ENCODE measurements at places on chromosomes 13 and 19.

- DNase-seq = no peak
Observed at GRCh38 chr19:504616-505015, 2.7 kb upstream of the TPGS1 start.

GRCh38 chr13:46620029-46620428 lies 67.1 kb downstream of the LRCH1 start:
- no peak for DNase-seq

DNA sequence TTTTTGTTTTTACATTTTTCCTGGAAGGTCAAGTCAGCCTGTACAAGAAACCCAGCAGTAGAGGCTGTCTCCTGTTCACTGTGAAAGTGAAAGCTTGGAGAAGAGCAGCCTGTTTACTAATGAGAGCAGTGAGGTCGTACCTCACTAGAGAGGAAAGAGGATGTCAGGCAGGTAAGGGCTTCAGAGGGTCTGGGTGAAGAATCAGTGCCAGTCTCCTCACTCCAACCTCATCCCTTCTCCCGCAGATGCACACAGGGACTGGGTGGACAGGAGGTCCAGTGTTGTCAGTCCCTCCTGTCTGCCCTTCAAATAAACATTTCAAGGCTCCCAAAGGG lies 462.5 kb downstream of the KLF5 start:
- no peak for DNase-seq

DNA sequence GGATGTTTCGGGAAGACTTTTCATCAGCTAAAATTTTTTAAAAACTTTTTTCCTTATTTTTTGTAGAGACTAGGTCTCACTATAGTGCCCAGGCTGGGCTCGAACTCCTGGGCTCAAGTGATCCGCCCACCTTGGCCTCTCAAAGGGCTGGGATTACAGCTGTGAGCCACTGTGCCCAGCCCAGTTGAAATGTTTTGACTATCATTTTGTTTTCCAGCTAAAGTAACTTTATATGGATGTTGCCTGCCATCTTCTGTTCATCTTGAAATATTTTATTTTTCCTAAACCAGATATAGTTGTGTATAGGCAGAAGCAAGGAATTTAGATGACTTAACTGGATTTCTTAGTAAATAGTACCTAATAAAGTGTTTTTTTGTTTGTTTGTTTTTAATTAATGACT lies 7.0 kb downstream of the CAB39L start:
- no peak for DNase-seq

- DNase-seq = no peak
Observed at GRCh38 chr19:46303691-46304397, 7.0 kb downstream of the HIF3A start.

GRCh38 chr13:97012251-97013048 lies 18.2 kb upstream of the OXGR1 start:
- no peak for DNase-seq
